Dorsolateral prefrontal cortex (tissue), 122 donors: ENCODE measurements at places on chromosomes 2 and 18. TPM values are rescaled to one million over a fixed set of nuclear protein-coding genes. Genes with fewer than 3 reads are reported as not detected.

The AQP12B gene
- total RNA-seq = not detected

The CGREF1 gene
- 35.7 TPM for total RNA-seq

- no peak for DNase-seq
These were observed 359.9 kb upstream of the ZC3H15 start for GRCh38 chr2:186126181-186126580.

- no peak for DNase-seq
These were observed 27.4 kb downstream of the ASB18 start for GRCh38 chr2:236236559-236237452.

- no peak for DNase-seq
These were observed 158.7 kb downstream of the HAUS1 start for GRCh38 chr18:46262856-46263255.

DNA sequence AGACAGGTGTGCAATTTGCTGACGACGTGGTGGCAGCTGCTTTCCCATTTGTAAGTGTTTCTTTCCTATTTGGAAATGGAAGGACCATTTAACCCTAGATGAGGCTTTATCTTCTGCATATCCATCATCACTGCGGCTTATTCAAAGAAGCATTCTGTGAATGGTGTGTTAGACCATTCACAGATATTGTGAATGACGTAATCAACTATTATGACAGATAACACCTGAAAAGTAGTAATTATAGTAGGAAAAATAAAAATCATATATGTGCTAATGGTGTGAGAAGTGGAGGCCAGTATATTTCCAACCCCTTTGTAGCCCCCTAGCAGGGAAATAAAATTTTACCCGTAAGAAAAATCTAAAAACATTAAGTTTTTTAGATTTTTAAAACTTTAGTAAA lies 424.5 kb upstream of the CRIM1 start:
- DNase-seq = no peak

- DNase-seq = no peak
These were observed 28.1 kb upstream of the INPP4A start for GRCh38 chr2:98416383-98417159.

GRCh38 chr2:157559061-157559460 lies 69.6 kb downstream of the ACVR1C start:
- DNase-seq = no peak

DNA sequence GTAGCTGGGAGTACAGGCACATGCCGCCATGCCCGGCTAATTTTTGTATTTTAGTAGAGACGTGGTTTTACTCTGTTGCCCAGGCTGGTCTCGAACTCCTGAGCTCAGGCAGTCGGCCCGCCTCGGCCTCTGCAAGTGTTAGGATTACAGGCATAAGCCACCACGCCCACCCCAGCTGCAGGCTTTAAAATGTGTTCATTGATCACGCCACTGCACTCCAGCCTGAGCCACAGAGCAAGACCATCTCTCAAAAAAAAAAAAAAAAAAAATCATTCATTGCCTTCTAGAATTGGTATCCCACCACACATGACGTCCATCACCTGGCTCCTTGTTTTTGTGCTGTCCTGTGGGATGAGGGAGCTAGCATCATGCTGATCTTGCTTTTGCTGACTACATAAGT lies 127.4 kb downstream of the VIT start:
- no peak for DNase-seq
